ENCODE measurements at places on chromosomes 1 and 21.

- no peak for DNase-seq
Observed at GRCh38 chr1:84920159-84920558, 27.2 kb upstream of the LPAR3 start.

GRCh38 chr1:115492880-115493279 lies 148.9 kb upstream of the VANGL1 start:
- DNase-seq: no peak

- DNase-seq: peak; percentile 60
Observed at GRCh38 chr1:217747156-217747769, 116.1 kb downstream of the SPATA17 start.

GRCh38 chr1:226489718-226490425 lies 58.7 kb upstream of the STUM start:
- DNase-seq: no peak

GRCh38 chr1:75630004-75630594 lies 19.2 kb upstream of the SLC44A5 start:
- DNase-seq: no peak

DNA sequence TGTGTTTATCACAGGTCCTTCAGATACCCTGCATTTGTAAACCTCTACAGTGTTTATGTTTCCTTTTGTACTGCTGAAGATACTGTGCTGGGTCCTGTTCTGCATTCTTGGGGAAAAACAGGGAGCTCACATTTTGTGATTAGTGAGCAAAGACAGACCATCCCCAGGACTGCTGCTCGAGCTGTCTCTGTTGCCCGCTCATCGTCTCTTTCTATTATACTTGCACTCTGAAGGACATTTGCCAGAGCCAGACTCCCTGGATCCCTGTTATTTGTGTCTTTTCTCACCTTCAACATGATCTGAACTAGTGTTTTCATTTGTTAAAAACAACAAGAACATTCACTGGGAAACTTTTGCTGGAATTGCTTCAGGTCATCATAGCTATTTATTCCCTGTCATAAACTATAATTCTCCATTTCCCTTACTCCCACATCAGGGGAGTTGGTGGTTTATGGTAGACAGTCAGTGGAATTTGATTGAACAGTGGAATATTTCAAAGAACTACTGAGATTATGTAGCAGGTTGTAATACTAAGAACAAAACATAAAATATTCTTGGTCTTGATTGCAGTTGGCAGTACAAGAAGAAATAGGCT lies 53.0 kb downstream of the PRRX1 start:
- no peak for DNase-seq

GRCh38 chr1:43204394-43204793 lies 32.3 kb downstream of the CFAP57 start:
- DNase-seq: no peak

DNA sequence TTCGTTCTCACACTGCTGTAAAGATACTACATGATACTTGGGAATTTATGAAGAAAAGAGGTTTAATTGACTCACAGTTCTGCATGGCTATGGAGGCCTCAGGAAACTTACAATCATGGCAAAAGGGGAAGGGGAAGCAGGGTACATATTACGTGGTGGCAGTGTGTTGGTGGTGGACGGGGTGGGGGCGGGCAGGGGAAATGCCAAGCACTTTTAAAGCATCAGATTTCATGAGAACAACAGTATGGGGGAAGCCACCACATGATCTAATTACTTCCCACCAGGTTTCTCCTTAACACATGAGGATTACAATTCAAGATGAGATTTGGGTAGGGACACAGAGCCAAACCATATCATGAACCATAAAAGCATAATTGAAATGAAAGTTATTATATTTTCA lies 88.5 kb downstream of the UBE2U start:
- DNase-seq: no peak

DNA sequence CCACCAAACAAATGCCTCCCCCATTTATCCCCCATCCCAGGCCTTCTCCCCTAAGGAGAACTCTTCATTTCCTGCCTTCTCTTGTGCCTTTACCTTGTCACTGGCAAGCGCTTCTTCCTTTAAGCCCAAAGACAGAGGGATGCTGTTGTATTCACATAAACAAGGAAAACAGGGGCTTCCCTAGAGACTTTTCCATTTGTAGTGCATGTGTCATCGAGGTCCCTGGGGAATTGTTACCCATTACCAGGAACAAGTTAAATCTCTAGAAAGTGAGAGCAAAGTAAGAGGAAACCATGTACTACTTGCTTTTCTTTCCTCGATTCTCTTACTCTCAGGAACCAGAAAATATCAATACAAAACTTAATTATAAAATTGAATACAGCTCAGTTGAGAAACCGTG lies 114.4 kb upstream of the DPT start:
- no peak for DNase-seq

DNA sequence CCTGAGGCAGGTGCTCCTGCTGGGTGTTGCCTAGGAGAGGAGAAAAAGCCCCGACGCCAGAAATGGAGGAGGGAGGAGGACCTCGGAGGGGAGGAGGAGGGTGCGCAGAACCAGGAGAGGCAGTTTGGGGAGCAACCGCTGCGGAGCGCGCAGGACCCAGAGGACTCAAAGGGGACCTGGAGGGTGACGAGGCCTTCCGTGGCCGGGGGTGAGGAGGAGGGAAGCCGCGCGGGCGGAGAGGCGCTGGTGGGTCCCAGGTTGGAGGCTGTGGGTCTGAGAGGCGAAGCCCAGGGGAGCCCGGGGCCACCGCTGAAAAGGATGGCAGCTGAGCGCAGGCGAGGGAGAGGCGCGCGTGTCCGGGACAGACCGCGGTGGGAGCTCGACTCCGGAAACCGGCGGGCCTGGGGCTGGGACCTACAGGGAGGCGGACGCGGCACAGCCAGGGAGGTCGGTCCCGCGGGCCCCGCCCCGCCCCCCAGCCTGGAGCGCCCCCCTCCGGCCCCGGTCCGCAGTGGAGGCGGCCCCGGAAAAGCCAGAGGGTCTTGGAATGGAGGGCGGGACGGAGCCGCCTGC lies 15.1 kb downstream of the RNF223 start:
- DNase-seq: peak; percentile 80

GRCh38 chr1:228274452-228275178 lies 66.8 kb downstream of the OBSCN start:
- DNase-seq: no peak

- no peak for DNase-seq
Observed at GRCh38 chr1:172324086-172324485, 96.4 kb upstream of the C1orf105 start.

GRCh38 chr1:246280551-246280950 lies 226.5 kb downstream of the SMYD3 start:
- DNase-seq: peak; percentile 17

DNA sequence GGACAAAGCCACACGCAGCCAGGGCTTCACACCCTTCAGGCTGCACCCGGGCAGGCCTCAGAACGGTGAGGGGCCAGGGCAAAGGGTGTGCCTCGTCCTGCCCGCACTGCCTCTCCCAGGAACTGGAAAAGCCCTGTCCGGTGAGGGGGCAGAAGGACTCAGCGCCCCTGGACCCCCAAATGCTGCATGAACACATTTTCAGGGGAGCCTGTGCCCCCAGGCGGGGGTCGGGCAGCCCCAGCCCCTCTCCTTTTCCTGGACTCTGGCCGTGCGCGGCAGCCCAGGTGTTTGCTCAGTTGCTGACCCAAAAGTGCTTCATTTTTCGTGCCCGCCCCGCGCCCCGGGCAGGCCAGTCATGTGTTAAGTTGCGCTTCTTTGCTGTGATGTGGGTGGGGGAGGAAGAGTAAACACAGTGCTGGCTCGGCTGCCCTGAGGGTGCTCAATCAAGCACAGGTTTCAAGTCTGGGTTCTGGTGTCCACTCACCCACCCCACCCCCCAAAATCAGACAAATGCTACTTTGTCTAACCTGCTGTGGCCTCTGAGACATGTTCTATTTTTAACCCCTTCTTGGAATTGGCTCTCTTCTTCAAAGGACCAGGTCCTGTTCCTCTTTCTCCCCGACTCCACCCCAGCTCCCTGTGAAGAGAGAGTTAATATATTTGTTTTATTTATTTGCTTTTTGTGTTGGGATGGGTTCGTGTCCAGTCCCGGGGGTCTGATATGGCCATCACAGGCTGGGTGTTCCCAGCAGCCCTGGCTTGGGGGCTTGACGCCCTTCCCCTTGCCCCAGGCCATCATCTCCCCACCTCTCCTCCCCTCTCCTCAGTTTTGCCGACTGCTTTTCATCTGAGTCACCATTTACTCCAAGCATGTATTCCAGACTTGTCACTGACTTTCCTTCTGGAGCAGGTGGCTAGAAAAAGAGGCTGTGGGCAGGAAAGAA lies 8.1 kb downstream of the PSRC1 start:
- DNase-seq: peak; percentile 25

DNA sequence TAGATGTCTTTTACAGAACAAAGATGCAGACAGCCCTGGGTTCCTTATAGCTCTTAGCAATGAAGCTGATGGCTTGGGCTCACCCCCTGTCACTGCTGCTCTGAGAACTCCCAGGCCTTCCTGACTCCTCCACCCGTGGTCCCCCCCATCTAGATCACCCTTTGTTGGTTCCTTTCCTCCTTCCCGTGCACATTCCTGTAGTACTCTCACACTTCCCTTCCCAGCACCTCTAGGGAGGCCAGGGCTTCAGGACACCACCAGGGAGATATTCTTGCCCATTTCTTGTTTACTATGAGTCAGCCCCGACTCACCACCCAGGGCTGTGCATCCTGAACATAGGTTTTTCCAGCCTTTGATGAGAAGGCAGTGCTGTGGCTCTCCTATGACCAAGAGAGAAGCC lies 14.4 kb upstream of the NOS1AP start:
- DNase-seq: no peak

GRCh38 chr21:34644825-34645224 lies 24.0 kb upstream of the CLIC6 start:
- no peak for DNase-seq

DNA sequence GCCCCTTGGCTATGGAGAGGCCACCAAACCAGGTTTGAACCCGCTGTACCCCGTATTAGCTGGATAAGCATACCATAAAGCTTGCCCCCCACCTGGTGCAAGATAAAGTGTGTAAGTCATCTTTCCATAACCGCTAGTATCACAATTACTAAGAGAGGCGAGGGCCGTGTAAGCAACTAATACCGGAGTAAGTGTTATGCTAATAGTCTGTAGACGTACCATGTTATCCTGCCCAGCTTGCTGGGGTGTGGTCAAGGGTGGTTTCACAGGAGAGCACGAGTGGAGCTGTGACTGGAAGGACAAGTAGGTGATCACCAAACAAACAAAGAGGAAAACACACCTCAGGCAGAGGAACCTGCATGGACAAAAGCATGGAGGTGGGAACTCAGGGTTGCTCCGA lies 3.6 kb upstream of the TNFRSF1B start:
- no peak for DNase-seq

DNA sequence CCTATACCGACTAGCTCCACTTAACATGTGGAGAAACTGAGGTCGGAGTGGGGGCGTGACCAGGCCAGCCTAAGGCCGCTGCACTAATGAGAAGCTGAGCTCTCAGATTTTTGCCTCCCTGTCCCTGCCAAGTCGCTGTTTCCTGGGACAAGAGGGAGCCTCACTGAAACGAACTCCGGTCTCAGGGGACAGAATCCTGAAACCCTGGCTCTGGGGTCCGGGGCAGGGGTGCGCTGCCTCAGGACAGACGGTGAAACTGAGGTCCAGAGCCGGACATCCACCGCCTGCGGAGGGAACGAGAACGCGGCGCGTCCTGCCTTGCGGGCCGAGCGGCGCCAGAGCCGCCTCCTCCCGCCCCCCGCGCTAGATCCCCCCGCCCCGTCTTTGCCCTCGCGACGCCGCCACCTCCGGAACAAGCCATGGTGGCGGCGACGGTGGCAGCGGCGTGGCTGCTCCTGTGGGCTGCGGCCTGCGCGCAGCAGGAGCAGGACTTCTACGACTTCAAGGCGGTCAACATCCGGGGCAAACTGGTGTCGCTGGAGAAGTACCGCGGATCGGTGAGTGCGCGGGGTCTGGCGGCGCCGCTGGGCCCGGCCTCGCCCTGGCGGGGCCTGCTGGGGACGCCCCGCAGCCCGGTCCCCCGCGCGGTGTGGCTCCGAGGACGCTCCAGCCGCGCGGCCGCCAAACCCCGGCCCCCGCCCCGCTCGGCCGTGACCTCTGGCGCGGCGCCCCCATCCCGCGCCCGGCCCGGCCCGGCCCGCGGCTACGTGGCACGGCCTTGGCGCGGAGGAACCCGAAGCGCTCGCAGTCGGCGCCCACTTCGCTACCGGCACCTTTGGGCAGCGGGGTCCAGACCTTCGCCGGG lies at the start of gene GPX7:
Gene GPX7 (plus strand): TSS at position 381 of the 865 bp plus-strand sequence. CDS start 39 bp downstream, at position 420.
- DNase-seq: peak; percentile 23

DNA sequence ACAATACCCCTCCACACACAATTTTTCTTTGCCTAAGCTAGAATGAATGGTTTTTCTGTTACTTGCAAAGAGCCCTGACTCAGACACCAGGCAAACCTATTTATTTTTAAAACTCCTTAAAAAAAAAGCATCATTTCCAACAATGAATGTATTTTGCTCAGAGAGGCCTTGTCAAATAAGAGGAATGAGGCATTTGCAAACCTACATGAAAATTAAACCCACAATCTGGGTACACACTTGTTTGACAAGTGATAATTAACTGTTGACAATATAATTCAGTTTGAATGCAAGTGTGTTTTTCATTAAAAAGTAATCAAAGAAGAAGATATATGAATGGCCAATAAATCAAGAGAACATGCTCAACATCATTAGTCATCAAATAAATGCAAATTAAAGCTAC lies 339.5 kb downstream of the PTPRU start:
- no peak for DNase-seq

GRCh38 chr1:231558708-231559185 lies 30.3 kb downstream of the TSNAX start:
- DNase-seq: no peak

DNA sequence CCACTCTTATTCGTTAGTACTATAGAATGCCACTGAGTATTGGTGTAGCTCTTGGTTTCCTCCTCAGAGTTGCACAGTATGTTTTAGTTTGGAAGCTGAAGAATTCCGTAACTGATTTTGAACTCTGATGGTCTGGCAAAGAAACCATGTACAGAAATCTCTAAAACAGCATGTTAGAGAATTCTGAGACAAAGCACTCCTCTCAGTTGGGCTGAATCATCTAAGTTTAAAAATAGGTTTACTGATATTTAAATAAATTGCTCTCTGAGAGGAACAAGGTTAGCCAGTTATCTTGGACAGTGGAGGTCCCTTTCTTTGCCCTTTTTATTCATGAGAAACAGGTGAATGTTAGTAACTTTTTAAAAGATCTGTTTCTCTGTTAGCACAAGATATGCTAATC lies 43.8 kb downstream of the NCF2 start:
- no peak for DNase-seq

DNA sequence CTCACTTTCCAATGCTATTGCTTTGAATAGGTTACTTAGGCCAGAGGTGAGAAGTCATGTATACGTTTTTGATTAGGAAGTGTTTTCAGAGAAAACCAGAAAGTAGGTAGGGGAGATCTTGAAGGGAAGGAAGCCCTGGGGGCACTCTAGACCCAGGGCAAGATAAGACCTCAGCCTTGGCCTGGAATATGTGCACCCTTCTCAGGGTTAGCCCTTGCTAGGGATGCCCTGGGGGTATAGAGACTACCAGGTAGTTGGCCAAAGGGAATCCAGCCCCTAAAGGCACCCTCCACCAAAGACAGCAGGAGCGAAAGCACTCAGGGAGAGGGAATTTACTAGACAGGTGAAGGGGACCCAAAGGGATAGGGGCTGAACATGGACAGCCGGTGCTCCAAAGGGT lies 7.0 kb downstream of the TIAM1 start:
- no peak for DNase-seq
